ENCODE measurements at places on chromosomes 3 and 15.
A peak's percentile ranks its signal among the peaks of the same experiment; 100 is the strongest.

DNA sequence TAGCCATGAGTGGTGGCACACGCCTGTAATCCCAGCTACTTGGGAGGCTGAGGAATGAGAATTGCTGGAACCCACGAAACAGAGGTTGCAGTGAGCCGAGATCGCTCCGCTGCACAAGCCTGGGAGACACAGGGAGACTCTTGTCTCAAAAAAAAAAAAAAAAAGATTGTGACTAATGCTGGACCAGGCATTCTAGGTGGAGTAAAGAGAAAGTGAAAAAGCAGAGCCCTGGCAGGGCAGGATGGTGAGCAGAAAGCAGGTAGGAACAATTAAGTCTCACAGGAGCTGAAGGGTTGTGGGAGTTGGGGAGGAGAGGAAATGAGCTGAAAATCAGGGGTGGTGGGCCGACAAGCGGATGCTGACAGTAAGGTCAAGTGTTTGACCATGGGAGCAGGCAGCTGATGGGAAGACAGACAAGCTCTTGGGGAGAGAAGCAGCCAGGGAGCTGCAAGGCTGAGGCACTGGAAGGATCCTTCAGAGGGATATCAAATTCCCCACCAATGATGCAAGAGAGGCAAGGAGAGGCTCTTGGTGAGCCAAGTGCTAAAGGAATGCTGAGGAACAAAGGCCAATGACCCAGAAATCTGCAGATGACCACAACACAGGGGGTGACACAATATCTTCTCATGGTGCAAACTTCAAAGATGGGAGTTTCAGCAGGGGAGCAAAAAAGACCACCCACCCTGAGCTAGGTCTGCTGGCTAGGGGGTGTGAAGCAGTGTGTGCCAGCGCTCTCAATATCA lies 251.1 kb downstream of the ULK4 start:
- H3K27me3 ChIP-seq = no peaks in the 10 kb centered on the region
- no peaks in the 10 kb centered on the region for H3K4me1 ChIP-seq
- H3K27ac ChIP-seq = no peak overlapping the region
- no peak for DNase-seq
- no peak overlapping the region for H3K4me3 ChIP-seq
- H3K36me3 ChIP-seq = no peaks in the 10 kb centered on the region

DNA sequence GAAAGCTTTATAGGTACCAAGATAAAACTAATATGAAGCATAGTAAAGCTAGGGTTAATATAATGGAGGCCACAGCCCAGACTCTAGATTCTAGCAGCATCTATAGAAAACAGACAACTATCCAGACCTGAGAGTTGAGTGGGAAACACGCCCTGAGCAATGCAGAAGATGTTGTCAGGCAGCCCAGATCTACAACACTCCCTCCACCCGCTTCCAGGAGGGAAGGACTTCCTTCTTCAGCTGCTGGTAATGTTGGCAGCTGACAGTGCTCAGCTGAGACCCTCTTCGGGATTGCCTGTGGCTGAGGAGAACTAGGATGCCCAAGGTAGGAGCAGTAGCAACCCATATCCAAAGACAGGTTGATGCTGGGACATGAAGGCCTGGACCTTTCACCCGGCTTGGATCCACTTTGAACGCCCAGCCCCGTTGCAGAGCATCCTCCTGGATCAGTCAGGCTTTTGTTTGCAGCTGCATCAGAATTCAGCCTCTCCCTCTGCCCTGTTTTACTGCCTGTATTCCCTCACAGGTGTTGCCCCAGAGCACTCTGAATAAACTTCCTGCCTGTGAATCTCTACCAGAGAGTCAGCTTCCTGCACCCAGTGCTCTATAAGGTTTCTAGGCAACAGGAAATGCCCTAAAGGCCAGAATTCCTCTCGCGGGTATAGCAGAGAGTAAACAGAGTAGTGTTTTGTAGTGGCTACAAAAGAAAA lies 174.7 kb upstream of the IL12A start:
- no peak overlapping the region for H3K27ac ChIP-seq
- DNase-seq = no peak
- H3K27me3 ChIP-seq = no peaks in the 10 kb centered on the region
- no peaks in the 10 kb centered on the region for H3K4me1 ChIP-seq

DNA sequence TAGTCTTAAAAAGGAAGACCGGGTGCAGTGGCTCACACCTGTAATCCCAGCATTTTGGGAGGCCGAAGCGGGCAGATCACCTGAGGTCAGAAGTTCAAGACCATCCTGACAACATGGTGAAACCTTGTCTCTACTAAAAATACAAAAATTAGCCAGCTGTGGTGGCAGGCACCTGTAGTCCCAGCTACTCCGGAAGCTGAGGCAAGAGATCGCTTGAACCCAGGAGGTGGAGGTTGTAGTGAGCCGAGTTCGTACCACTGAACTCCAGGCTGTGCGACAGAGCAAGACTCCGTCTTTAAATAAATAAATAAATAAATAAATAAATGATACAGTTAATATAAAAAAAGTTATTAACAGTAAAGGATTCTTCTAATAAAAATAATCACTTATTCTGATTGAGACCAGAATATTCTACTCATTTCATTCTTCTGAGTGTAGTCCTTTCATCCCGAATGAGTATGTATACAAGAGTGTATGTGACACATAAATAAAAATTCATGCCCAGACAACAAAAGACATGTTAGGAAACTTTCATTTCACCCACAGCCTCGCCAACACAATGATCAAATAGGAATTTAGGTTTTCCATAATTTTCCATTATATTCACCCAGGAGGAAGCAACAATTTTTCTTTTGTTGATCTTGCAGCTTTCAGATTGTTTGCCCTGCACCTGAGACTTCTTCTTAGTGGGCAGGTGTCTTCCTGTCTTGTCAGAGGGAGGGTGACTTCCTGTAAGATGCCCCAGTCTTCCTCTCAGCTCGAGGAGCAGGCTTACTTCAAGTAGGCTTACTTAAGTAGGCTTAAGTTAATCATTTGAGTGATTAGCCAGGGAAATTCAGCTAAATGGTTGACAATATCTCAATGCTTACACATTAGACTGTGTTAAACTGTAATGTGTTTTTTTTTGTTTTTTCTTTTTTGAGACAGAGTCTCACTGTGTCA lies 7.8 kb upstream of the NUP210 start:
- H3K4me3 ChIP-seq = no peak overlapping the region
- peak; percentile 37 for DNase-seq
- H3K27me3 ChIP-seq = no peaks in the 10 kb centered on the region

DNA sequence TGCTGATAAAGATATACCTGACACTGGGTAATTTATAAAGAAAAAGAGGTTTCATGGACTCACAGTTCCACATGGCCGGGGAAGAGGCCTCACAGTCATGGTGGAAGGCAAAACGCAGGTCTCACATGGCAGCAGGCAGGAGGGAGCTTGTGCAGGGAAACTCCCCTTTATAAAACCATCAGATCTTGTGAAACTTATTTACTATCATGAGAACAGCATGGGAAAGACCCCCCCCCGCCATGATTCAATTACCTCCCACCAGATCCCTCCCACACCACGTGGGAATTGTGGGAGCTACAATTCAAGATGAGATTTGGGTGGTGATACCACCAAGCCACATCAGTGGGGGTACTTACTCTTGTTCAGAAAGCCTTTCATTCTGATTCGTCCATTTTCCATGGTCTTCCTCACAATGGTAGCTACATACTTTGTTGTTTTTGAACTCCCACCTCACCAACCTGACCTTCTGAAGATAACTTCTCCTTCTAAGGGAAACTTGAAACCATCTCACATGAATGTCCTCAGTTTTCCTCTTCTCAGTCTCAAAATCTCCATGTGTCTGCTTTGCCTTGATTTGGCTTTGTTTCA lies 275.6 kb upstream of the PROK2 start:
- no peaks in the 10 kb centered on the region for H3K36me3 ChIP-seq
- no peak overlapping the region for H3K4me3 ChIP-seq
- no peaks in the 10 kb centered on the region for H3K27me3 ChIP-seq
- DNase-seq = no peak

- no peaks in the 10 kb centered on the region for H3K36me3 ChIP-seq
- no peak for DNase-seq
- no peaks in the 10 kb centered on the region for H3K4me1 ChIP-seq
- no peak overlapping the region for H3K27ac ChIP-seq
- no peak overlapping the region for H3K4me3 ChIP-seq
Observed at GRCh38 chr15:78255421-78256043, 8.8 kb upstream of the DNAJA4 start.

DNA sequence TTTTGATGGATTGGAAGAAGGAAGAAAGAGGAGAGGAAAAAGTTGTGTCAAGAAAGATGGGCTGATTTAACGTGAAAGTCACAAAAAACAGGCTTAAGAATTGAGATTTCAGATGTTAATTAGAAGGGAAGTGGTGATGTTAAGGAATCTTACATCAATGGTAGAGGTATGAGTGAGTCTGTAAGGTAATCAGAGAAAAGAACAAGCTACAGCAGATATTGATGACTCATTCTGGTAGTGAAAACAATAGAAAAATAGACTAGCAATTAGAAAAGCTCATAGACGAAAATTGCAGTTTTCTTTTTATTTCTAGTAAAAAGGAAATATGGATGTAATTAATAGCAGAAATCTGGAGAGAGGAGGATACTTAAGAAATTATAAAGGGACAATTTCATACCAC lies 559.6 kb downstream of the MCTP2 start:
- H3K36me3 ChIP-seq = no peaks in the 10 kb centered on the region
- no peaks in the 10 kb centered on the region for H3K27me3 ChIP-seq
- no peak for DNase-seq
- H3K4me1 ChIP-seq = no peaks in the 10 kb centered on the region
- H3K4me3 ChIP-seq = no peak overlapping the region
- no peak overlapping the region for H3K27ac ChIP-seq

DNA sequence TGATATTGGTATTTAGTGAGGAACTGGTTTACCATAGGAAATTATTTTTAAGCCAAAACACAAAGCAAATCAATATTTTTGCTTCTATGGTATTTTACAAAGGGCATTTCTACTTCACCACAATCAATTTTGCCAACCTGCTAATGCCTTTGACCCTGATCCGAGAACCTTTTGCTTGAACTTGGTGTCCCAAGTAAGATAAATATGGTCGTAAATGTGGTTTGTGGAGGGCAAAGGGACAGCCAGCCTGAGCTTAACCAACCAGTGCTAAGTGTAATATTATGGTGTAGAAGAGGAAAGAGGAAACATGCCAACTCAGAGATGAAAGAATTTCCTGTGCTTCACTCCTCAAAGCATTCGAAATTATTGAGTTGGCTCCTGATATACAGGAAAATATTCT lies 148.4 kb downstream of the C3orf38 start:
- no peaks in the 10 kb centered on the region for H3K27me3 ChIP-seq
- H3K4me3 ChIP-seq = no peak overlapping the region
- H3K4me1 ChIP-seq = no peaks in the 10 kb centered on the region
- H3K27ac ChIP-seq = no peak overlapping the region
